ENCODE measurements at places on chromosomes 6 and 20.
A peak's percentile ranks its signal among the peaks of the same experiment; 100 is the strongest.

GRCh38 chr6:152117156-152118133, 310.0 kb downstream of the ESR1 start:
- no peak for DNase-seq

GRCh38 chr6:129069006-129069405, 186.1 kb downstream of the LAMA2 start:
- DNase-seq = no peak

GRCh38 chr6:47447722-47448121, 29.9 kb upstream of the CD2AP start:
- no peak for DNase-seq

GRCh38 chr6:169991031-169991390, 239.6 kb downstream of the ERMARD start:
- no peak for DNase-seq

DNA sequence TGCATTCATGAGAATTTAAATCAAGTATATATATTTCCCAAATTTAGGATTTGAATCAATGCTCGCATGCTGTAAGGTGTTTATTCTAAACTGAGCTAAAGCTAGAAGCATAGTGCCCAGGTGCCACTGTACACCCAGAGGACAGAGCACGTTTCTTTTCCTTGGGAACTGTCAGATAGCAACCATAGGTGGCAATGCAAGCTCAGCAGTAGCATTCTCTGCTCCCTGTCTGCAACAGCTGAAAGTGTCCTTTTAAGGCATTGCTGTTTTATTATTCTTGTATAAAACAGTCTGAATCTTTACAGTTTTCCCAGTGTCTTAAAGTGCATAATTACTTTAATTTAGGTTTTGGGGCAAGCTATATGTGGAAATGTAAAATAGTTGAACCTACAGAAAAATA, 443.4 kb upstream of the MMS22L start:
- no peak for DNase-seq

- no peak for DNase-seq
Measured at GRCh38 chr6:25660512-25660911, 8.5 kb downstream of the SCGN start.

DNA sequence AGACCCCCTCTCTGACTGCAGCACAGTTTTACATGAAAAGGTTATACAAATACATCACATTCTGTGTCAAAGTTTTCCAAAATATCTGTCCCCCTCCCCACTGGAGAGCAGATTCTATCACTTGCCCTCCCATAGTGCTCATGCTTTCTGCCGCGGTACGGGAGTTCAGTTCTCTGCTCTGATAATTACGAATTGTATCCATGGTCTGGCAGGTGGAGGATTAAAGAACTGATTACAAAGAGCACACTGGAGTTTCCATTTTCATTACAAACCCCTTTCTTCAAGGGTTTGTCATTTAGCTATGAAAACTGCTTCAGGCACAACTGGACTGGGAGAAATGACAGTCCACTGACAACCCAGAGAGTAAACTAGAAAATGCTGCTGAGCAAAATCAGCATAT, 166.0 kb downstream of the PDSS2 start:
- no peak for DNase-seq

DNA sequence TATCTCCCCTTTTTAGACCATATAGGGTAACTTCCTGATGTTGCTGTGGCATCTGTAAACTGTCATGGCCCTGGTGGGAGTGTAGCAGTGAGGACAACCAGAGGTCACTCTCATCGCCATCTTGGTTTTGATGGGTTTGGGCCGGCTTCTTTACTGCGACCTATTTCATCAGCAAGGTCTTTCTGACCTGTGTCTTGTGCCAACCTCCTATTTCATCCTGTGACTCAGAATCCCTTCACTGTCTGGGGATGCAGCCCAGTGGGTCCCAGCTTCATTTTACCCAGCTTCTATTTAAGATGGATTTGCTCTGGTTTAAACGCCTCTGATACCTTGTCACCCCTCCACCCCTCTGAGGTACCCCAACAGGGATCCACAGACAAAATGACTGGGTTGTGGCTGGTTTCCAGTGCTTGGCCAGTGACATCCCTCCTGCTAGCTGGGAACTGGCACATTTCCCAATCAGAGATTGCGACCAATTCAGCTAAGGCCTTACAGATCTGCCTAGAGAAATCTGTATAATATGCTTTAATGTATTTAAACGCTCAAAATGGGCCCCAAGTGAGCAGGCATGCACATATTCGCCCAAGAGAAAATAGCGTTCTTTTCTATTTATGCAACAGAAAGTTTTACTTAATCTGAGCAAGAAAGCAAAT, 315.6 kb upstream of the QKI start:
- DNase-seq = no peak

DNA sequence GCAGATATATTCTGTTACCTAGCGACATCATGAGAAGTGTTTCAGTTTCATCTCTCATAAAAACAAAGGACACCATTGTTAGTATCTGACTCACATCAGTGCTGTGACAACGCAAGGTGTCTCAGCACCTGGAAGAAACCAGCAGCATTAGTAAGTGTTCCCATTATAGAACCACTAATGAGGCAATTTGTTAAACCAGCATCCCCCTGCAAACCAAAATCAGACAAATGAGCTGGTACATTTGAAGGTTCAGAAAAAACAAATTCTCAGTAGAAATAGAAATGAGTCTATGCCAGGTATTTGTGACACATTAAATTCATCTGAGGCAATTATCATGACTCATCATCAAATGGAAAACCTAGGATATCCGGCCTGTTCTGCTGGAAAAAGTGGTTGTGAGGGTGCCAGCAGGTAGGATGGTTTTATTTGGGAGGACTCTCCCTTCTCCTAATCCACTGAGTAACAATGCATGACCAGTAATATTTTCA, 151.7 kb downstream of the TMEM200A start:
- no peak for DNase-seq

DNA sequence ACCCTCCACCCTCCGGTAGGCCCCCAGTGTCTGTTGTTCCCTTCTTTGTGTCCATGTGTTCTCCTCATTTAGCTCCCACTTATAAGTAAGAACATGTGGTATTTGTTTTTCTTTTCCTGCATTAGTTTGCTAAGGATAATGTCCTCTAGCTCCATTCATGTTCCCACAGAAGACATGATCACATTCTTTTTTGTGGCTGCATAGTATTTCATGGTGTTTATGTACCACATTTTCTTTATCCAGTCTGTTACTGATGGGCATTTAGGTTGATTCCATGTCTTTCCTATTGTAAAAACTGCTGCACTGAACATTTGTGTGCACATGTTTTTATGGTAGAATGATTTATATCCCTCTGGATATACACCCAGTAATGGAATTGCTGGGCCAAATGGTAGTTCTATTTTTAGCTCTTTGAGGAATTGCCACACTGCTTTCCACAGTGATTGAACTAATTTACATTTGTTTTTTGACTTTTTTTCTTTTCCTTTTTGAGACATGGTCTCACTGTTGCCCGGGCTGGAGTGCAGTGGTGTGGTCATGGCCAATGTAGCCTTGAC, 4.5 kb downstream of the KPNA5 start:
- DNase-seq = no peak

GRCh38 chr20:44908987-44909871, 631 bp upstream of the PABPC1L start:
- DNase-seq = no peak

DNA sequence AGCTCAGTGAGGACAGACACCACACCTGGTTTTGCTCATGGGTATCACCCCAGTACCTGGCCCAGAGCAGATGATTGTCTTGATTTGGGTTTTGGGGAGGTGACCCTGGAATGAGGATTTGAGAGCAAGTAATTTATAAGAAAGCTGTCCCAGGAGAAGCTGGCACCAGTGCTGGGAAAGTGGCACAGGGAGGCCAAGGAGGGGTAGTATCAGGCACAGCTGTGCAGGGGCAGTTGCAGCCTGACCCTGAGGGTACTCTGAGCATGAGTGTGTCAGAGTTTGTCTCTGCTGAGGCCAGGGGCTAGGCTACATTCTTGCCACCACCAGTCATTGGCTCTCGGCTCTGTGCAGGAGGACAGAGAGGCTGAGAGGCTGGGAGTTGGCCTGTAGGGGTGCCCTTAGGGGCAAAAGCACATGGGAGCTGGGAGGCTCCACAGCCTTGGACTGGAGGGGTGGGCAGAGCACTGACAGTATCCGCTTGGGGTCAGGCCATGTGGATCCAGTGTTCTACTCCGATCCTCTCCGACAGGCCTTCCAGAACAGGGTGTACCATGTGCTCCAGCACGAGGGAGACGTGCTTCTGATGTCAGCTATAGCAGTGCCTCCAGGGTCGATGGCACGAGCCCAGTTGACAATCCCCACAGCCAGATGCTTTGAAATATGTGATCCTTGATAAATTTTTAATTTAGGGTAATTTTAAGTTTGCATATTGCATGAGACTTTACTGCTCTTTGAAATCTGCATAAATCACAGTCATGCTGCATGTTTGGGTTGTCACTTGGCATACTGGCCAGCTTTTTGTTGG, 121.3 kb downstream of the PHACTR3 start:
- no peak for DNase-seq

DNA sequence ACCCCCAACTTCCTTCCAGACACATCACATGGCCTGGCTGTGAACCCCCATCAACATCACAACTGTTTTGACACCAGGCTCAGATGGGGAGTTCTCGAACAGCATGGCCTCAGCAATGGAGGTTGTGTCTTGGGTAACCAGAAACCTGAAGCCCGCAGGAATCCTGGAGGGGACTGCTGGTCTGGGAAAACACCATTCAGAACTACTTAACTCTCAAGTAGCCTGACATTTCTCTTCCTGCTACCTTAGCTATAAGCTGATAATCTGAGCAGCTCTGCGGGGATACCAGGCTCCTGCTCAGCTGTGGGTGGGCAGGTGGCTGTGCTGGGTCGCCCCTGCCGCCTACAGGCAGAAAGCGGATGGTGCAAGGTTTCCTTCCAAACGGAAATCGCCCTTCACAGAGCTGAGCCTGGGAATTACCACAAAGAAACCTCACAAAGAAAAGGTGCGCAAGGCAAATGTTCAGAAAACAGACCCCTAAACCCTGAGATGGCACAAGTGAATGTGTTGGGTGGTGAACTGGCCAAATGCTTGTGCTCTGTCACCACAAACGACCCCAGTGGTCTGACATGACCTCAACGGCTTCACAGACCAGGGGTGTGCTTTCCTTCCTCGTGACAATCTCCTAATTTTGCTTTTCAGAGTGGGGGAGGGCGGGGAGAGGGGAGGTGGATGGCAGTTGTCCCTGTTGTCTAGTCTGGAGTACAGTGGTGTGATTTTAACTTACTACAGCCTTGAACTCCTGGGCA, 29.5 kb downstream of the SNX5 start:
- DNase-seq = peak; percentile 63

- DNase-seq = no peak
Measured at GRCh38 chr6:147561726-147562125, 53.2 kb downstream of the SAMD5 start.

DNA sequence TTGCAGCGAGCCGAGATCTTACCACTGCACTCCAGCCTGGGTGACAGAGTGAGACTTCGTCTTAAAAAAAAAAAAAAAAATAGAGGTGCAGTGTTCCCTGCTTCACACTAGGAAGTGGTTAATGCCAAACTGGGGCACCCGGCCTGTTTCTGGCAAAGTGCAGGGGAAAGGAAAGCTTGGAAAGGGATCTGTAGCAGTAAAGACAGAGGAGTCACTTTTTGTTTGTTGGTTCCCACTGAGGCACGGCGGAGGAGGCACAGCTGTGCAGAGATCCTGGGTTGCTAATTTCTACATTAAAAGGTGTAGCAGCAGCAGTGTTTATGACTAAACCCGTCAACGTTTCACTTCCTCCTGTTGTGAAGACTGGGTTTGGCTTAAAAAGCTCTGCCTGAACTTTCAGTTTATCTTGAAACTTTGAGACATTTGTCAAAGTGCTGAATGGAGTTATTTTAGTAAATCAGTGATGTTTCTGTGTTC, 125.6 kb downstream of the CARMIL1 start:
- peak; percentile 26 for DNase-seq

GRCh38 chr6:84773431-84774156, 9.2 kb upstream of the TBX18 start:
- DNase-seq = no peak

GRCh38 chr6:7617801-7618764, 28.1 kb downstream of the SNRNP48 start:
- DNase-seq = peak; percentile 1

GRCh38 chr6:71239694-71240093, 48.9 kb upstream of the OGFRL1 start:
- DNase-seq = no peak

- DNase-seq = no peak
Measured at GRCh38 chr6:133804265-133804664, 84.6 kb upstream of the TCF21 start.

DNA sequence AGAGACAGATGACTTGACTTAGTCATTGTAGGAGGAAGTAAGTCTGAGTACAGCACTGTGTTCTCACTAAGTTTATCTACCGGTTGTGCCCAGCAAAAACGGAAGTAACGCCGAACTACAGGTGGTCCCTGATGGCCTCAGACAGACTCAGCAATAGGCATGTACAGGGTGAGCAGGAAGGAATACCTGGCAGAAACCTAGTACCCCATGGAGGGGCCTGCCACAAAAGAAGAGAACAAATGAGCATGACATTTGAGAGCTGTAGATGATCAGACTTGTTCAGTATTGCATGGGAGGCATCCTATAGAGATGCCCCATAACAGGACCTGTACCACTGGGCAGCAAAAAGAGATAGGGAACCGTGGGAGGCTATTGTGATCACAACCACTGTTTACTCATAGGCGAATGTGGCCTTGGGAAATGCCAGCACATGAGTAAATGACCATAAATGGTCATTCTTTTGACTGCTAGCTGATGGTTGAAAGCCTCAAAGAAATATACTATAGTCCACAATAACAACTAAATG, 106.4 kb upstream of the TAB2 start:
- no peak for DNase-seq

DNA sequence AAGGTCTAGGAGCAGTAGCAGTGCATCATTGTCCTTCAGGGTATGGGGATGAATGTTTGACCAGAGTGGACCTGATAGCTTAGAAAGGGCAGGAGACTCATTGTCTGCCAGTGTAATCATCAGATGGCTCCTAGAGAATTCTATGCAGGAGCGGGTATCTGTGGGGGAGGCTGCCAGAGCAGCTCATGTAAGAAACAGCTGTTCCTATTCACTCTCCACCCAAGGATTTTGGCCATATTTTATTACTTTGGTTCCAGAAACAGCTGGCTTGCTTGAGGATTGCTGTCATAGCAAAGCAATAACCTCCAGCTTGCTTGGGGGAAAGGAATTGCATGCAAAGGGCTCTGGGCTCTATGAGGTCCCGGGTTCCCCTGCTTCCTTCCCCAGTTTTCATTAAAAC, 44.1 kb downstream of the RALY start:
- DNase-seq = no peak

DNA sequence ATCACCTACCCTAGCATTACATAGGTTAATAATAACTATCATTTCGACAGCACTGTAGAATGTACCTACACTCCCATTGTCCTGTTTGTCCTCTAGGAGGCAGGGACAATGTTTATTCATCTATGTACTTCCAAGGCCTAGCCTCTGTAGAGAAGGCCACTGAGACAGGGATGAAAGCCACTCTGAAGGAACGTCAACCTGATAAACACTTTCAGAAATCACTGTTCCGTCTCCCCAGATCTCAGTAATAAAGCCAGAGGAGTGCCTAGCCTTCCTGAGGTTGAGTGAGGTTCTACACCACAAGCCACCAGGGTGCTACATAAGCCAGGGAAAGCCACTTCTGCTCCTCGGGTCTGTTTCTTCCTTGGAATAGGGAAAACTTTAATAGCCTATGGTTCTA, 44.8 kb downstream of the POPDC3 start:
- DNase-seq = no peak
